ENCODE measurements at places on chromosomes 11 and 22.

DNA sequence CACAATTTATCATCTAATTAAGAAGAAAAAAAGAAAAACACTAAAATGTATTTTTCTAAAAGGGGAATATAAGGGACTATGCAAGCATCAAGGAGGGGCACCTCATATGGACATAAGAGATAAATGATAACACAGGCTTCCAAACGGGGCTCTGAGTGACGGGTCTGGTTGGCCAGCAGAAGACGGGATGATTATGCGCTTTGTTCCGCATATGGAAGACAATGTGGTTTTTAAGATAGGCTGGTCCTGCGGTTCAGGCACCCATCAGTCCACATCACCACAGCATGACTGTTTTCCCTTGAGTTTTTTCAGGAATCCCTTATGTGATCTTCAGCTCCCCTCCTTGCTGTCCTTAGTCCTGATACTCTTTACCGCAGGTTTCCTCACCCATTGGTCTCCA lies 404.6 kb downstream of the OPCML start:
- no peak for DNase-seq

DNA sequence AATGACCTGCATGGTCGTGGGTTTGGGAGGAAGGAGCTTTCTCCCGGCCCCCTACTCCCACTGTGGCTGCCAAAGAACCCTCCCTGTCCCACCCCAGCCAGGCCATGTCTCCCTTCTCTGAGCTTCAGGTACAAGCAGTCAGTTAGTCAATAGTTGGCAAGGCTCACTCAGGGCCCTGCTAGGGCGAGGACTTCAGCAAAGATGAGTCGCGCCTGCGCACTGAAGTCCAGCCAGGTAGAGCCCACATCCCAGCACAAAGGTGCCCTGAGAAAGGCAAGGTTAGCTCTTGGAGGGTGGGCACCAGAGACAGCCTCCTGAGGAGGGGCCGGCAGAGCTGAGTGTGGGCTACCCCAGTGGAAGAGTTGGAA lies 11.1 kb downstream of the C11orf86 start:
- DNase-seq, result no peak

DNA sequence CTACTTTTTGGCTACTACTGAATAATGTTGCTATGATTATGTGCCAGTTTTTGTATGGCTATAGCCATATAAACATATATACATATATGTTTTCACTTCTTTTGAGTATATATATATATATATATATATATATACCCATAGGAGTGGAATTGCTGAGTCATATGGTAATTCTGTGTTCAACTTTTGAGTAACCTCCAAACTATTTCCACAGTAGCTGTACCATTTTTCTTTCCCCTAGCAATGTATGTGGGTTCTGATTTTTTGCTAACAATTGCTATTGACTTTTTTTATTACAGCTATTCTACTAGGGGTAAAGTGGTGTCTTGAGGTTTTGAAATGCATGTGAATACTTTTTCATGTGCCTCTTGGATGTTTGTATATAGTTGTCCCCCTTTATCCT lies 30.4 kb downstream of the CBL start:
- no peak for DNase-seq

- no peak for DNase-seq
Measured at GRCh38 chr11:20177136-20177535, 16.9 kb upstream of the DBX1 start.

DNA sequence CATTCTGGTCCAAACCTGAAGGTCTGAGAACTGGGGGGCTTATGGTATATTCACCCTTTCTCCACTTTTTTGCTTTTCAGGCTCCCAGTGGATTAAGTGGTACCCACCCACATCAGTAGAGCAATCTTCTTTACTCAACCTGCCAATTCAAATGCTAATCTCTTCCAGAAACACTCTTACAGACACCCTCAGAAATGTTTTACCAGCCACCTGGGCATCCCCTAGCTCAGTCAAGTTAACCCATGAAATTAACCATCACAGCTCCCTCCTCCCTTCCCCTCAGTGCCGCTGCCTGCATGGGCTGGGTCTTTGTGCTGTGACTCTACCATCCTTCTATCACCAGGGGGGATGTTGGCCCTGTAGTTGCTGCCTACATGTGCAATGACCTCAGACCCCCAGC lies 398.7 kb downstream of the BUD13 start:
- DNase-seq, result no peak

DNA sequence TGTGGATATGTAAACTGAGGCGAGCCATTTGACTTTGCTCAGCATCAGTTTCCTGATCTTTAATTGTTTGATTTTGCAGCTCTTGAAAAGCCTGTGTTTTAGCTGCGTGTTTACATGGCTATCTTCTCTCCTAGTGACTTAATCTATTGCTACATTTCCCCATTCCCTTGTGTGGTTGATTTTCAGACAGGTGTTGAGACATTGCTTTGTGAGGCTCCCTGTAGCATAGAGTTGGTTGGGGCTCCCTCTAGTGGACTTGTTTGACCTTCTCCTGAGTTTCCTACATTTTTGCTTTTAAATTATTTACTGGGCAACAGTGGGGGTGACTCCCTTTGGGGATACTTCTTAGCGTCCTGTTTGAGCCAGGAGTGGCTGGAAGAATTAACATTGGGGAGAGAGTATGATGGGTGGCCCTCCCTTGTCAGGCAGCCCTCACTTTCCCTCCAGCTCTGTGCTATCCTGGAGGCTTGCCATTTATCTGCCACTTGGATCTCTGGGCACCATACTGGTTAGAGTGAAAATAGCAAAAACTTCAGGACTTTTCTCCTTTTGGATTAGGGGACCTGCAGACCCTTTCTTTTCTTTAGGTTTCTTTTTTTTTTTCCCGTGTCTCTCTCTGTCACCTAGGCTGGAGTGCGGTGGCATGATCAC lies 9.2 kb upstream of the CBL start:
- DNase-seq, result peak; percentile 80

DNA sequence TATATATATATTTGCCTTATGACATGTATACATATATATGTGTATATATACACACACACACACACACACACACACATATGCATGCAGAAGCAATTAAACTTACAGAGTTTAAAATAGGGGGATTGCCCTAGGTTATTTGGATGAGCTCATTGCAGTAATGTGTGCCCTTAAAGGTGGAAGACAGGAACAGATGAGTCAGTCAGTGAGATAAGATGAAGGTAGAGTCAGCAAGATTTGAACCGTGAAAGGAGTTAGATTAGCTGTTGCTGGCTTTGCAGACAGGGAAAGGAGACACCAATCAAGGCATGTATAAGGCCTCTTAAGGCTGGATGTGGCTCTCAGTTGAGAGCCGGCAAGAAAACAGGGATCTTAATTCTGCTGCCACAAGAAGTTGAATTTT lies 902.4 kb upstream of the RAG2 start:
- DNase-seq, result no peak

- no peak for DNase-seq
Measured at GRCh38 chr22:30202531-30203006, 44.0 kb downstream of the LIF start.

DNA sequence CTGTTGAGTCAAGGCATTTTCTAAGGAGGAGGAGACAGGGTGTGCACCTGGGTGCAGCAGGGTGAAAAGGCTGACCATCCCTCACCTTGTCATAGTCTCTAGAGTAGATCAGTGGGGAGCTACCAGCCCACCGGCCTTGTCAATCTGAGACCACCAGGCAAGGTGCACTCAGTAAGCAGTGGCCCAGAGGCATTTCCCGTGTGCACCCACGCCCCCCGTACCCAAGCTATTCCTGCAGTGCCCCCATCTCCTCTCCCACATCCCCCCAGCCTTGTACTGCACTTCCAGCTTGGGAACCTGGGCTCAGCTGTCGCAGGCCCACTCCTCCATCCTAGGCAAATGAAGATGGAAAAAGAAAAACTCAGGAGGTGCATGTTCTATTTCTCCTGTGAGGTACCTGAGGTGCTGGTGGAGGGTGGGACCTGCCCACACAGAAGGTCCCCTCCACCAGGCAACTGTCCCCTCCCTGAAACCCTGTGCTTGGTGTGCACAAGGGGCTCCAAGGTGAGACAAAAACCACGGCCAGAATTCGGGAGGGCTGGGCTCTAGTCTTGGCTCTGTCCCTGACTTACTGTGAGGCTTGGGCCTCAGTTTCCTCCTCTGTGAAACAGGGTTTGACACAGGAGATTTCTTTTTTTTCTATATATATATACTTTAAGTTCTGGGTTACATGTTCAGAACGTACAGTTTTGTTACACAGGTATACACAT lies 8.4 kb downstream of the P2RY2 start:
- no peak for DNase-seq

- DNase-seq, result no peak
Measured at GRCh38 chr11:10979529-10979928, 121.7 kb upstream of the ZBED5 start.

DNA sequence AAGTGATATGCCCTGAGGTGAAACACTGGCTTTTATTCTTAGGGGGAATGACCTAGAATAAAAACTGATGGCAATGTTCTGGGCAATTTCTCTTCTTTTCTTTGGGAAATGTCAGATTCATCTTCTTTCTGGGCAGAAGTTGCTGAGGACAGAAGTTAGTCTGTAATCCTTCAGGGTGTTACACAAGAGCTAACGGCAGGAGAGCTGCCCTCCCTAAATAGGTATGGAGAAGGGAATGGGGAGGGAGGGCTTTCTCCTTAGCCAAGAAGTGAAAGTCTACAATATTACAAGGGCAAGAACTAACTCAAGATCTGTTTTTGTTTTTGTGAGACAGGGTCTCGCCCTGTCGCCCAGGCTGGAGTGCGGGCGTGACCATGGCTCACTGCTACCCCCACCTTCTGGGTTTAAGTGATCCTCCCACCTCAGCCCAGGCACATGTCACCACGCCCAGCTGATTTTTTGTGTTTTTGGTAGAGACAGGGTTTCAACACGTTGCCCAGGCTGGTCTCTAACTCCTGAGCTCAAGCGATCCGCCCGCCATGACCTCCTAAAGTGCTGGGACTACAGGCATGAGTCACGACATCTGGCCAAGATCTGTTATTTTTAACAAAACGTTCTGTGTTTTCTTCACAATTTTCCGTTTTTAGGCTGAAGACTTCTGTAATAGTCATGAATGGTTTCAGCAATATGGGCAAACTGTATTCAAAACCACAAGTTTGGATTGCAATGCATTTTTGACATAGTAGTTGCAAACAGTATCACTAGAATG lies 7.2 kb downstream of the PIWIL4 start:
- DNase-seq, result no peak

DNA sequence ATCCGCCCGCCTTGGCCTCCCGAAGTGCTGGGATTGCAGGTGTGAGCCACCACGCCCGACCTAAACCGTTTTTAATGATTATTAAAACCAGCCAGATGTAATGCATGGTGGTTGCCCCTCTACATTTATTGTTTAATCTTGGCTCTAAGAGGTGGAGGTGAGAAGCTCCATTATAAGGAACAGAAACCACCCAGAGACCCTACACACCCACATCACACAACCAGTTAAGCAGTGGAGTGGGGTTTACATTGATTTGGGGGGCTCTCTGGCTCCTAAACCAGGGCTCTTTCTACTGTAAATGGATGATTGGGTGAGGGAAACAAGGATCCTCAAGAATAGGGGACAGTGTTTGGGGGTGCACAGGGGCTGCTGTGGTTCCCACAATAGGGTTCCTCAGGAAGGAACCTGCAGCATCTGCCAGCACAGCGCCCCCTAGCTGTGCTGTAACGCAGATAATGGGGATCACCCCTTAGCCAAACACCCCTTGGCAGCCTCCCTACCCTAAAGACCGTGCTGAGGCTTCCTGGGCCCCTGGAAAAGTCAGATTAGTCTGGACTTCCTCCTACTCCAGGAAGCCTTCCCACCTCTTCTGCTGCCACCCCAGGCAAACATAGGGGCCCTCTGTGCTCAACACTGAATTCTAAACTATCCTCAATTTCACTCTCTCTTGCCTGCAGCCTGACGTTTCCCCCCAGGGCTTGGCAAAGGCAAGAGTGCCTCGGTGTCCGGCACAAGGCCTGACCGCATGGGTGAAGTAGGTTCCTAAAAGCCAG lies 2.4 kb downstream of the MPST start:
- DNase-seq, result peak; percentile 68

GRCh38 chr11:64647019-64647779 lies 56.2 kb downstream of the SLC22A12 start:
- DNase-seq, result no peak

DNA sequence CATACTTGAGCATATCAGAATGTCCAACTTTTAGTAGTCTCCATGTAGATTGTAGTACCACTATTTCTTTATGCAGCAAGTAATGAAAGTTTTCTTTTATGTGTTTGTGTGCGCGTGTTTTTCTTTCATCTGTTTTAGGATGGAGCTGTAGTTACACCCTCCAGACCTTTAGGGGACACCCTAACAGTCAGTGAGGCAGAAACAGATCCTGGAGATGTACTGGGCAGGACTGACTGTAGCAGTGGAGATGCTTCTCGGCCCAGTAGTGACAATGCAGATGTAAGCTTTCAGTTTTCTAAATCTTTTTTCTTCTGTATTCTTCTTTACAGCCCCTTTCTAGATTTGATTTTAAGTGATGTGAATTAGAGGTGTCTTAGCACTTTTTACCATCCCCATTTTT lies 79.9 kb upstream of the GRIK4 start:
- DNase-seq, result no peak

- no peak for DNase-seq
Measured at GRCh38 chr11:27319072-27319471, 43.9 kb downstream of the CCDC34 start.

DNA sequence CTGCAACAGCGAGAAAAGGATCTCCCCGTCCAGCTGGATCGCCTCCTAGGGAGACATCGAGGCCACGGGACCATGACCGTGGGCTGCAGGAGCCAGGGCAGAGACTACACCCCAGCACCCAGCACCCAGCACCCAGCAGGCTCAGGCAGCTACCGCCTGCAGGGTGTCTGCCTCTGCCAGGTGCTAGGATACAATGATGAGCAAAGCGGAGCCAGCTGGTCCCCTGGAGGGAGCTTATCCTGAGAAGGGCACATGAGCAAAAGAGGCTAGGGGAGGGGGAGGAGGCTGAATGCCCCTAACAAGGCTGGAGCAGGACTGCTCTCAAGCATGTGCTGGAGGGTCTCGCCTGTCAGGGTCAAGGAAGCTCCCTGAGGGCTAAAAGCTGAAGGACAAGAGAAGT lies 4.8 kb upstream of the CASTOR1 start:
- no peak for DNase-seq

GRCh38 chr11:120985718-120986569 lies 38.0 kb upstream of the TBCEL start:
- DNase-seq, result peak; percentile 57

DNA sequence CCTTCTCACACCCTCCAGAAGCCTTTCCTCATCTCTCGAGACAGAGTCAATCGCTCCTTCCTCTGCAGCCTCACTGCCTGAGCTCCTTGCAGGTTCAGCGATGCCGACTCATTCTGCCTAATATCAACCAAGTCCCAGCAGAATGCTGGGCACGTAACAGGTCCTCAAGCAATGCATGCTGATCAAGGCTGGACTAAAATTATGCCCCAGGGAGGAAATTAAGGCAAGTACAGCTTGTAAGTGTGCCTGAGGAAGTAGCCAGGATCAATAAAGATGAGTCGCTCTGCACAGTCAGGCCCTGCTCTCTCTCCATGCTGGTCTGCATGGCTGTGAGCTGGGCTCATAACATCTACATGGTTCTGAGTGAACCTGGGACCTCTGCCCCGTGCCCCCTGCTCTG lies 25.6 kb upstream of the NRIP3 start:
- no peak for DNase-seq

DNA sequence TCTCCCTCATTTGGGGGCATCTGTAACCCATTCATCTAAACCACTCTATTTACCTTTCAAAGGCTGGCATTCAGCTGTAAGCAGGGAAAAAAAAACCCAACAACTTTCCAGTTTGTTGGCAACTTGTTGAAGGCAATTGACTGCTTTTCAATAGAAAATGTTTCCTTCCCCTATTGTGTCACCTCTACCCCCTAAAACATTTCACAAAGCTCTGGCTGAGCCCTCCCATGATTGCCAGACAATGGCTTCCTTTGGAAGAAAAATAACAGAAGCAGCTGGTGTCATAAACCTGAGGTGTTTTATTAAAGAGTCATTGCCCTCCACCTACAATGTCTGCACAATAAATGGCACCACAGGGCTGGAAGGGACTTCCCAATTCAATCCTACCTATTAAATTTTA lies 22.1 kb upstream of the PSMA1 start:
- no peak for DNase-seq

Measured in CD4-positive, alpha-beta T cell treated with Interleukin-6 for 4 hours (primary cell).